ENCODE measurements at places on chromosomes 4 and X.

DNA sequence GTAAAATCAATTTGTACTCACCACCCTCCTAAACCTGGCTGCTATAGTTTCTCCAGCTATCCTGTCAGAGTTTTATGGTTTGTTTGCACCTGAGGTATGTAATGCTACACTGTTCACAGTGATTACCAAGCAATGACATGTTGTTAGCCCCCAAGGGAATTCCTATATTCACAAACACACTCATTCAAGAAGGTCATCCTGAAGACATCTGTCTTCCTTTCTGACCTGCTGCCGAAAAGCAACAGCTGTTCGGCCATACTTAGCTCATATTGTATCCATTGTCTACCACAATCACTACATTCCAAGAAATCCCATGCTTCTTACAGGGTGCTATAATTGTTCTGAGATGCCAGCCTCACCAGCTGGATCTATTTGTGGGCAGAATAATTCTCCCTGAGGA is 160.1 kb upstream of the GYPA start:
- no peak for DNase-seq

- peak; percentile 95 for DNase-seq
Measured at GRCh38 chr4:40196724-40197281, at the start of gene RHOH. Gene RHOH (plus strand): TSS chr4:40197031. CDS start chr4:40243387, 46,356 bp downstream.

DNA sequence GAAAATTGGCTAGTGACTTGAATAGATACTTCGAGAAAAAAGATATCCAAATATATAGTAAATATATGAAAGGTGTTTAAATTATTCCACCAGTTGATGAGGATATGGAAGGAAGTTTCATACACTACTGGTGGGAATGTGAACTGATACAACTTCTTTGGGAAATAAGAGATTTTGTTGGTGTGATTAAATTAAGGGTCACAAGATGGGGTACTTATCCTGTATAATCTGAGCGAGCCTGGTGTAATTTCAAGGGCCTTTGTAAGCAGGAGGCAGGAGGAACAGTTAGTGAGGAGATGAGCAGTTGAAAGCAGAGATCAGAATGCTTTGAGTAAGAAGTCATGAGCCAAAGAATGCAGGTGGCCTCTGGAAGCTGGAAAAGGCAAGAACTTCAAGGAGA is 192.2 kb downstream of the KCTD8 start:
- no peak for DNase-seq

DNA sequence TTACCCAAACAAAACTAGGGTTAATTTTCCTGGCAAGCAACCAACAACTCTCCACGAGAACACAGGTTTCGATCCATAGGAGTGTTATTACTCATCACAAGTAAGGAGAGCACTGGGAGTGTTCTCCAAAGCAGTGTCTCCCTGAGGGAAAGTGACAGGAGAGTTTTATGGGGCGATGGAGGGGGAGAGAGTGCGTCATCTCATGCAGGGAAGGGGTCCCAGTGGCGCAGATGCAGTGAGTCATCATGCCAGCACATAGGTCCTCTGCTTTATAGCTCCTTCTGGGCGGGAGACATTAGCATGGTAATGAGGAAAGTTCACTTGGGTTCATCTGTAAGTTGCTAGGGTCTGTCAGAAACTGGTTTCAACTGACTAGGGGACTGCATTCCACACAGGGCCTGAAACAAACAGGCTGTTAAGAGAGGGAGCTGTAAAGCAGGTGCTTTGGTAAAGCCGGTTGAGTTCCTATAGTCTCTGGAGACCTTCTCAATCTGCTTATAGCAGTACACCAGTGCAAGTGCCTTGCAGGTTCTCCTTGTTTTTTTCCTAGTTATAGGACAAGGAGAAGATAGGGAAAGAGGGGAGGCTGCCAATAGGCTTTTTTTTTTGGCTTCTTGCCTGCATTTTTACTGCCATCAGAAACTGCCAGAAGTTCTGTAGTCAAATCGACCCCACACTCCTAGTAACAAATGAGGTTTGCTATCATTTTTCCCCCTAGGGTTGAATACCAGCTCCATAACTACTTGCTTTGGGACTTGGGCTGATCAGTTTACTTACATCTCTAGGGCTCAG is 12.8 kb upstream of the BOD1L1 start:
- DNase-seq, result no peak

GRCh38 chrX:110123331-110123782 is 120.4 kb downstream of the TMEM164 start:
- no peak for DNase-seq

- DNase-seq, result no peak
Measured at GRCh38 chr4:183670251-183670650, 11.2 kb downstream of the TRAPPC11 start.

DNA sequence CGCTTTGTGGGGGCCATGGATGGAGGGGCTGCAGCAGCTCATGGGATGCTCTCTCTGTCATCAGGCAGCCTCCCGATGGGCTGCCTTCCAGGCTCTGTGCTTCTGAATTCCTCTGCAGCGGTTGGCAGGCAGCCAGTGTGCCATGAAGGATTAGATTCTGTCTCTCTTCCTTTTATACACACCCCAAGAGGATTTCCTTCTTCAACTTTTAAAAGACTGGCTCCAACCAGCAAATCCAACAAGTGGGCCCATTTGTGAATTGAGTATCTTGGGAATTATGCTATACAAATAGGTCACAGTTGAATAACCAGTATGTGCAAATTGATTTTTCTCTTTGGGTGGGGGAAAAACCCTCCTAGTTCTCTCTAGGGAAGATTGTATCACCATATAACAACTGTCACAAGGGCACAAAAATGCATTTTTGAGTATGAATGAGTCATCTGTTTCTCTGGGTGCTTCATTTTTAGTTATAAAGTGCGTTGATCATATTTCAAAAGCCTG is 96.8 kb upstream of the FAT1 start:
- no peak for DNase-seq

DNA sequence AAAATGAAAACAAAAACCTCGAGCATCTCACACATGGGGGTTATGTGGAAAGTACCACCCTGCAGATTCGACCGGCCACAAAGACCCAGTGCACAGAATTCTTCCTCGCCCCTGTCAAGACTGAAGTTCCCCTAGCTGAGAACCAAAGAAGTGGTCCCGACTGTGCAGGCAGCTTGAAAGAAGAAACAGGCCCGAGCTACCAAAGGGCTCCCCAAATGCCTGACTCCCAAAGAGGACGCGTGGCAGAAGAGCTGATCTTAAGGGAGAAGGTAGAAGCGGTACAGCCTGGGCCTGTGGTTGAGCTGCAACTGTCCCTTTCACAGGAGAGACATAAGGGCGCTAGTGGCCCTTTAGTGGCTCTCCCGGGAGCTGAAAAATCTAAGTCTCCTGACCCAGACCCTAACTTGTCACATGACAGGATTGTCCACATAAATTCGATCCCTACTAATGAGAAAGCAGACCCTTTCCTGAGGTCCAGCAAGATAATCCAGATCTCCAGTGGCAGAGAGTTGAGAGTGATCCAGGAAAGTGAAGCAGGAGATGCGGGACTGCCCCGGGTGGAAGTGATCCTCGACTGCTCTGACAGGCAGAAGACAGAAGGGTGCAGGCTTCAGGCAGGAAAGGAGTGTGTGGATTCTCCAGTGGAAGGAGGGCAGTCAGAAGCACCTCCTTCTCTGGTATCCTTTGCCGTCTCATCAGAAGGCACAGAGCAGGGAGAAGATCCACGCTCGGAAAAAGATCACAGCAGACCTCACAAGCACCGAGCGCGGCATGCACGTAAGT is 108.8 kb upstream of the MYOZ2 start:
- peak; percentile 31 for DNase-seq

DNA sequence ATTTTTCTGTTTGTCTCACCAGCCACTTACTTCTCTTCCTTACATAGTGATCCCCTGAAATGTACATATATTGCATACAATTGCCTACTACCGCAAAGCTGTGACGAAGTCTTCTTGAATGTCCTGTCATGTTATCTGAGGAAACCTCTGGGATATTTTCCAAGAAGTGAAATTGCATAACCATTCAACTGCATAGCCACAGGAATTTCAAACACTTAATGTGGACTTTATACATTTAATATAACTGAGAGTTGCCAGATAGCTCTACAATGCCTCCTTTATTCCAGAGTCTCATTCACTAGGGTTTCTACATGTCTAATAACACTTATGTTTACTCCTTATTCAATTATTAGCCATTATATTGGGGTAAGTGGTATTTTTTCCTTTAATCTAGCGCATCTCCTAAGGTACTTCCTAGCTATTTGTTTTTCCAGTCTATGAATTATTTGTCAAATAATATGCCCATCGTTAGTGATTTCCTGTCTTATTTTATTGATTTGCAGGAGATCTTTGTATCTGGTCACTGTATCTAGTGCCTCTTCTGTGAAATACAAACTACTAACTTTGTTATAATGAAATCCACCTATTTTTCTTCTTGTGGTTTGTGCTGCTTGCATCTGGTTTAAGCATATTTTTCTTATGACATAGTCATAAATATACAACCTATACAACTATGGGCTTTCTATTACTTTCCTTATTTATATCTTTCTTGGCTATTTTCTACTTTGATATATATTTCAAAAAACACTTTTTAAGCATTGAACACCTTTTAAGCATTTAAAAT is 69.2 kb upstream of the GRID2 start:
- DNase-seq, result no peak

DNA sequence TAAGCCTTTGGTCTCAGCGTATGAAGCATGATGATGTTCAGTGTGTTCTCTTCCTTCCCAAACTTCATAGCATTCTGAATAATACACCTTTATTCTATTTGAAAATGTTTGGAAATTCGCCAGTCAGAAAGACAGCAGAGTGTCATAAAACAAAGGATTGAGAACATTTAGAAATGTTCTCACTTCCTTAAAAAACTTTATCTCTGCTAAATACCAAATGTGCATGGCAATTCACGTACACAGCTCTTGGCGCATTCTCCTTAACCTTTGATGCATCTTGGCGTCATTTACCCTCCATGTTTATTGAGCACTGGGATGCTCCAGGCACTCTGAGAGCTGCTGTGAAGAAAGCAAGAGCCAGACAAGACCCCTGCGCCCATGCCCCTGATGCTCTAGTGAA is 7.2 kb upstream of the IRF2 start:
- DNase-seq, result no peak

DNA sequence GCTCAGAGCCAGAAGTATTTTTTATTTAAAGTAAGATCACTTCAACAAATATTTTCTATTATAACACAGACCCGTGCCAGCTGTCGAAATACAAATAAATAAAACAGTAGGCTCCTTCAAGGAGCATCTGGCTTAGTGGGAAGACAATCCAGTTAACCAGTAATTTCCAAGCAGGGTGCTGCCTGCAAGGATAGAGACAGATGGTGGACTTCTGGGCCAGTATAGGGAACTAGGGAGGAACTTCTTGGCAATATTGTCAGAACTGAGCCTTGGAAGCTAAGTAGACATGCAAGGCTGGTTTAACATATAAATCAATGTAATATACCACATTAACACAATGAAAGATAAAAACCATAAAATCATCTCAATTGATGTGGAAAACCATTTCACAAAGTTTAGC is 17.0 kb upstream of the MTMR1 start:
- no peak for DNase-seq

- DNase-seq, result no peak
Measured at GRCh38 chrX:2799369-2799768, 29.4 kb upstream of the GYG2 start.

GRCh38 chr4:154086247-154086646 is 297.4 kb upstream of the SFRP2 start:
- no peak for DNase-seq

DNA sequence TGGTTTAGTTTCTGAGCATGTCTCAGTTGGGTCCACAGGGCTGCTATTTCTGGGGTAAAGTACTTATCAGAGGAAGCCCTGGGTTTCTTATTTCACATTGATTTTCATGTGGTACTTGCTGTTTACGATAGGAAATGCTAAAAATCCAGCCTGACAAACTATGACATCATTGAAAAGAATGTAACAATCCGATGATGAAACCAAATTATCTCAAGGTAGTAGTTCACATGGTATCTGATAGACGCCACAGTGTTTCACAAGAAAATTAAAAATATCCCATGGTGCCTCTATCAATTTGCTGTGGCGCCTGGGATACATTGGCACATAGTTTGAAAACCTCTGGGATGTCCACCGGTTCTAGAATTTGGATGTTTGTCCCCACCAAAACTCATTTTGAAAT is 418.9 kb upstream of the RPS6KA3 start:
- no peak for DNase-seq

DNA sequence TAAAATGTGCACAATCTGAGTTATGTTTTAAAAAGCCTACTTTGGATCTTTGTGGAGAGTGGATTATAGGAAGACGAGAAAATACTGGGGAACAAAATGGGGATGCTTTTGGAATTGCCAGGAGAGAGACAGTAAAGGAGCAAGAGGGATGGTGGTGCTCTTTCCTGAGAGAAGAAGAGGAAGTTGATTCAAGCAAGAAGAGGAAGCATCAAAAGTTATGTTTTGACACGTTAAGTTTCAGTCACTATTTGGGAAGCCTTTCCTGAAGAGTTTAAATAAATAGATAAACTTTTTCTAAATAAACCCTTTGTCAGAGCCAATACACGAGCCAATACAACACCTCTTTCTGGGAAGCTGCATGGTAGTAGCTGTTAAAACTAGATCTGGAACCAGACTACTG is 394.1 kb downstream of the GALNTL6 start:
- DNase-seq, result no peak

DNA sequence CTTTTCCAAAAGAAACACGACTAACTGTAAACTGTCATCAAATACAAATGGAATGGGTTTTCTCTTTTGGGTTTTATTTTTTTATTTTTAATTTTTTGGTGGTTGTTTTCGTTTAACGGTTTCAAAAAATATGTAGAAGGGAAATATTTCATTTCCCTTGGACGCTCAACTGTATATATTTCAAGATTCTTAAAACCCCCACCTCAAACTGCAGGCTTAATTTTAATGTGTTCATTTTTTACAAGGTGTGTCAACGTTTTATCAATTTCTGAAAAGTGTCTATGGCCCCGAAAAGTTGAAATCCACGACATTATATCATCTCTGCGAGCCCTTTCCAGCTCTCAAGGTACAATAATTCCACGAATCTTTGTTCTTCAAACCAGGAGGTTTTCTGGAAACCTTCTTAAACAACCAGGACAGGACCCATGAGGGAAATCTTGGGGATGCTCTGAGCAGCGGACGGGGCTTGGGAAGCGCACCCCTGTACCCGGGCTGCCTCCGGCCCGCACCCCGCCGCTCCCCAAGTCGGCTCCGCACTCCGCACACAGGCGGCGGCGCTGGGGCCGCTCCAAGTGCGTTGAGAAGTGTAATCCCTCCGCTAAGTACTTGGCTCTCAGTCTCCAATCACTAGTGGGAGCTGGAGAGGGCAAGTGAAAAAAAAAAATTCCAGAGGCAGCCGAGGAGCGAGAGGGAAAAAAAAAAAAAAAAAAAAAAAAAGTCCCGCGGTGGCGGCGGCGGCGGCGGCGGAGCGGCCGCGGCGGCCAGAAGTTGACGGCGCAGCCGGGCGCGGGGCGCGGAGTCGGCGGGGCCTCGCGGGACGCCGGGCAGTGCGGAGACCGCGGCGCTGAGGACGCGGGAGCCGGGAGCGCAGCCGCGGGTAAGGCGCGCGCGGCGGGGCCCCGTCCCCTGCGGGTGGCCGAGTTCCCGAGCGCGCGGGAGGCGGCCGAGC is at the start of gene BMPR1B:
Gene BMPR1B, plus strand, starts transcription at position 764 of the 949 bp plus-strand sequence. CDS start 346,470 bp downstream, outside the sequence.
- DNase-seq, result no peak

- no peak for DNase-seq
Measured at GRCh38 chr4:65868096-65868824, 198.0 kb upstream of the EPHA5 start.
